ENCODE measurements at places on chromosomes 12 and 14. TPM values are rescaled to one million over a fixed set of nuclear protein-coding genes. Genes with fewer than 3 reads are reported as not detected.

The KCNH3 gene
- total RNA-seq, result 0.09 TPM

The TRMT5 gene
- total RNA-seq, result 11.8 TPM

The TSHR gene
- not detected for total RNA-seq

The ANKRD33 gene
- total RNA-seq, result not detected

The NEUROD4 gene
- total RNA-seq, result not detected

The ASB2 gene
- 0.28 TPM for total RNA-seq

The CD27 gene
- 0.14 TPM for total RNA-seq

The CLEC6A gene
- total RNA-seq, result not detected

The ABCC9 gene
- 10.7 TPM for total RNA-seq

The KDM2B gene
- total RNA-seq, result 16.9 TPM
